ENCODE measurements at places on chromosomes 5 and 9. TPM values are rescaled to one million over a fixed set of nuclear protein-coding genes. Genes with fewer than 3 reads are reported as not detected.

DNA sequence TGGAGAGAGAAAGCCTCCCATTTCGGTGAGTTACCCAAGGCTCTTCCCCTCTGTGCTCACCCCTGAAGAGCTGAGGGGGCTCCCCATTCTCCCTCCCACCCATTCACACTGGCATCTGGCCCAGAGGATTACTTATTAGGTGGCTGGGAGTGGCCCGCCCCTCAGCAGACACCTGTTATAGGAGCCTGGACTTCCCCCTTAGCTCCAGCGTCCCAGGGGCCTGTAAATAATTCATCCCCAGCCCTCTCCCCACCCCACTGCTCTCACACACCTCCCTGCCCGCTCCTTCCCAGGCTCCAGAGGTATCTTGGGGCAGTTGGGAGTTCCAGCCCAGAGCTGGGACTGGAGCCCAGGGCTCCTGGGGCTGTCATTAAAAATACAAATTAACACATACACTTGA lies 11.6 kb upstream of the SLC6A7 start:
- DNase-seq: no peak

DNA sequence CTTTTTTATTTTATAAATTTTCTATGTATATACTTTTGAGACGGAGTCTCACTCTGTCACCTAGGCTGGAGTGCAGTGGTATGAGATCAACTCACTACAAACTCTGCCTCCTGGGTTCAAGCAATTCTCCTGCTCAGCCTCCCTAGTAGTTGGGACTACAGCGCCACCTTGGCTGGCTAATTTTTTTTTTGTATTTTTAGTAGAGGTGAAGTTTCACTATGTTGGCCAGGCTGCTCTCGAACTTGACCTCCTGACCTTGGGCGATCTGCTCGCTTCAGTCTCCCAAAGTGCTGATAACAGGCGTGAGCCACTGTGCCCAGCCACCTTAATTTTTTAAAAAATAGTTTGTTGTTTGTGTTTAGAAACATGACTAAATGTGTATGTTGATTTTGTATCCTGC lies 76.6 kb downstream of the FBXO4 start:
- no peak for DNase-seq

Gene PCDHB11
- total RNA-seq: 4.7 TPM

GRCh38 chr9:18472841-18473251 lies 1.1 kb upstream of the ADAMTSL1 start:
- DNase-seq: no peak

DNA sequence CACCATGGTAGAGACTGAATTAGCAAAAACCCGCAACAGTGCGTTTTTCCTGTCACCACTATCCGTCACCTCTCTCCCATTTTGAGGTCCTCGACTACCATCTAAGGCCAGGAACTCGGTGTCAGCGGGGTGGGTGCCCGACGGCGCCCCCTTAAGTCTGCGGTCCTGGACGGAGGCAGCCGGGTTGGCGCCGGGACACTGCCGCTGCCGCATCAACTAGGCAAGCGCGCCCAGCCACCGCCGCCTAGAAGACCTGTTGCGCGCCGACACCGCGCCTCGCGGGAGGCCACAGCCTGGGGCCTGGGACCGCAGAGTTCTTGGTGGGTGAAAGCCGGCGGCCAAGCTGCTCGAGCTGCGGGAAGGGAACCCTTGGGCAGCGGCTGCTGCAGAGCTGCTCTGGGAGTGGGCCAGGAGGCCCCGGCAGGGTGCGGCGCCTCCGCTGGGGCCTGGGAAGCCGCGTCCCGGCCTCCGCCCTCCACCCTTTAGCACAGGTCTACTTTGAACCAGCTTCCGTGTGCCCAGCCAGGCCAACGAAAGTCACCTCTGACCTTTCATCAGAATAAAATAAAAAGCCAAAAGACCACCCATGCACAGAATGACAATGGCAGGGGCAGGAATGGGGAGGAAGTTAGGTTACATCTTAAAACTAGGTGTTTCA lies 3.5 kb downstream of the FOXB2 start:
- DNase-seq: no peak

Gene C9
- not detected for total RNA-seq

Gene IL3
- total RNA-seq: not detected

DNA sequence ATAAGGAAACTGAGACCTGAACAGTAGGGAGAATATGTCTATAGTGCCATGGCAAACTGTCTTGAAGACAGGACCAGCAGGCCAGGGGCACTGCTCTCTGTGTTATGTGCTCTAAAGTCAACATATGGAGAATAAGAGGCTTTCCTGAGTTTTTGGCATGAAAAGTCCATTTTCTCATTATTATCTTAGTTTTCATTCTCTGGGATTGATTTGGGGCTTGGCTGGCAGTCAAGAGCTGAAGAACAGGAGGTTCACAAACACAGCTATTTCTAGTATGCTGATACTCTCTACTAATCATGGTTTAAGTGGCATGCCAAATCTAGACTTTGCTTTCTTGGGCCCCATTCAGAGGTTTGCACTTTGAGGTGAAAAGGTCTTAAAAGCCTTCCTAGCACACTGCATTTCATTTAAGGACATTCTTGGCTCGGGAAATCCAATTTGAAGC lies 404.4 kb downstream of the ZNF608 start:
- no peak for DNase-seq

- DNase-seq: no peak
These were observed 54.0 kb downstream of the PAPPA start for GRCh38 chr9:116207371-116208111.

DNA sequence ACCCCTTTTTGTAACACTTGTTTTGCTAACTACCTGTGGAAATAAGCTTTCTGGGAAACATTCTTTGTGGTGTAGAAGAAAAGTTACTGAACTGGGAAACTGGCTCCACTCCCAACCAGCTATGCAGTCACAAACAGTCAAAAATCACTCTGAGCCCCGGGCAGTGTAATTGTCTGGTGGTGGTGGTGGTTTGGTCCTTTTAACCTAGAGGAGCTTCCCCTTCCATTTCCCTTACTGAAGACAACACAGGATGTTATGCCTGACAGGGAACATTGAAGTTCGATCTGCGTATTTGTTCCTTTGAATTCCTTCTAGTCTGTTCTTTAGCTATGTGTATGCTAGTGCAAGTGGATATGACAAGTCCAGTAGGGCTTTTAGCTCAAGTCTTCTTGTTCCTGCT lies 56.8 kb upstream of the TBCA start:
- DNase-seq: no peak

DNA sequence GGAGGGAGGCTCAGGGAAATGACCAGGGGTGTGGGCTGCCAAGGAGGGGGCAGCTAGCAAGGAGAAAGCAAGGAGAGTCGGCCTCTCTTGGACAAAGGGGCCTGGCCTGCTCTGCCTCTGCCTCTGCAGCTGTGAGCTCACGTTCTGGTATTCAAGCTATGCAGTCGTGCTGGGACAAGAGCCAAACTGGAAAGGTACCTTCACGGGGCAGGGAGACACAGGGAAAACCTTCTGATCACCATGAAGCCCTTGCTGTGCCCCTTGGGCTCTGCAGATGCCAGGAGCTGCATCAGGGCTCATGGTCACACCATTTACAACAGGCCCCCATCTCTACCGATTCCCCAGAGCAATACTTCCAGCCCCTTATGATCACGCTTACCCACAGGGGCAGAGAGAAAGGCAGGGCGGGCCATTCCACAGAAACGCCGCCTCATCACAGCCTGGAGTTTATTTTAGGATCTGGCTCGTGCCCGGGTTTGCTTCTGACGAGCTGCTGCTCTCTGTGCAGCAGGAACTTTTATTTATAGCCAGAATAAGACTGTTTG lies 63.2 kb downstream of the PRRT1B start:
- DNase-seq: no peak

Gene ANXA1
- total RNA-seq: 3.1 TPM

- no peak for DNase-seq
These were observed 30.4 kb downstream of the DUSP1 start for GRCh38 chr5:172740428-172741205.

GRCh38 chr5:172235132-172235780 lies 41.3 kb downstream of the EFCAB9 start:
- DNase-seq: no peak

DNA sequence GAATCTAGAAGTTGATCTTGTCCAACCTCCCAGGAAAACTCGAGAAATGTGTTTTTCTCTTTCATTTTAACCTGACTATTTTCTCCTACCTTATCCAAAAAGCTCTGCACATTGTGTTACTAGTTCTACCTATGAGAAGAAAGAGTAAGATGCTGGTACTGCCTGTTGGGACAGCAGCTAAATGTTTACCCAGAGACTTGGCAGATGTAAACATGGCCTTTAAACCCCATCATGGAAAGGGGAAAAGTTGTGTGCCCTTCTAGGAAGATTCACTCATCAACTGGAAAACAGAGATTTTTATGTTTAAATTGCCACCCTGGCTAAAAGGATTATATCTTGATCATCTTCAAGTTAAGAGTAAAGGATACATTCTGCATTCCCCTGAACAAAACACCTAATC lies 3.5 kb downstream of the ARL15 start:
- no peak for DNase-seq

GRCh38 chr9:3386753-3387152 lies 139.0 kb downstream of the RFX3 start:
- DNase-seq: no peak

DNA sequence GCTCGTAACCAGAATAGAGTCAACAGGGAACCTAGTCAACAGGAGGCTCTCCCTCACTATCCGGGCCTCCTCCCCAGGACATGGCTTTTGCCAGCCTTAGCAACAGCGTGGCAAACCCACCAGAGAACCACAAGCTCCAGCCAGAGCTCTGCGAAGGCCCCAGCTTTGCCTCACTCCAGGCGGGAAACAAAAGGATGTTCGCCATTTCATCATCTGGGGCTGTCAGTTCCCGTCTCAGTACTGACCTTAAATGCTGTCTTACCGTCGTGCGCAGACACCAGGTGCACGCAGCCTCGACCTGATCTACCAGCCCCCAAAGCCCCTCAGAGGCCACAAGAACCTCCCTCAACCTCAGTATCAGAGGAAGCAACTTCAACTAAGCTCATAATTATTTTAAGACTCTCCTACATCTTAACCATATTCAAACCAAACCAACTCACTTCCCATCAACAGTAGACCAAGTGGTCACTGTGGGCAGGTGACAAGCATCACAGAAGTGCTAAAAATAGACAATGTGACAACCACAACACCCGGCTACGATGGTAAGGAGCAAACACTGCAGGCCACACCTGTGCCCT lies 71.4 kb downstream of the SEMA4D start:
- DNase-seq: no peak

DNA sequence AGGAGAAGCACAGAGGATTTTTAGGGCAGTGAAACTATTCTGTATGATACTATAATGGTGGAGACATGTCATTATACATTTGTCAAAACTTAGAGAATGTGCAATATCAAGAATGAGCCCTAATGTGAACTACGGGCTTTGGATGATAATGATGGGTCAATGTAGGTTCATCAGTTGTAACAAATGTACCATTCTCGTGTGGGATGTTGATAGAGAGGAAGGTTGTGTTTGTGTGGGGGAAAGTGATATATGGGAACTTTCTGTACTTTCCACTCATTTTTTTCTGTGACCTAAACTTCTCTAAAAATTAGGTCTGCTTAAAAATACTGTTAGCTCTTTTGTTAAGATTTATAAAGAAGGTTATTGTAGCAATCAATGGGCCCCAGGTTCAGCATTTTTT lies 138.9 kb downstream of the SPATA31D1 start:
- DNase-seq: no peak

- DNase-seq: no peak
These were observed 1.4 kb upstream of the THG1L start for GRCh38 chr5:157729858-157730257.

Gene SERF1B
- total RNA-seq: 65.9 TPM

GRCh38 chr9:19233344-19233743 lies 2.9 kb downstream of the DENND4C start:
- no peak for DNase-seq

DNA sequence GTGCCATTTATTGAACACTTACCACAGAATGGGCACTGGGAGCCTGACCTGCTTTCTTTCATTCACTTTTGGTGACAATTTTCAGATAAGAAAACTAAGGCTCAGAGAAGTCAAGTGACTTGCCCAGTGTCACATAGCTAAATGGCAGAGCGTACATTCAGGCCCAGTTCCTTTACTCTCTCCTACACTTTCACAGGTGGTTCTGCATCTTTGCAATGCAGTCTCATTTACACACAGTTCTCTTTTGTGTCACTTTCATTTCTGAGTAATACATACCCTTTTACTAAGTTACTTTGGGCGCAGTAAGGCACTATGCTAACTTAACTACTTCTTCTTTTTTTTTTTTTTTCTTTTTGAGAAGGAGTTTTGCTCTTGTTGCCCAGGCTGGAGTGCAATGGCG lies 8.3 kb downstream of the NFIL3 start:
- no peak for DNase-seq

GRCh38 chr9:78248635-78249034 lies 12.8 kb downstream of the CEP78 start:
- no peak for DNase-seq

DNA sequence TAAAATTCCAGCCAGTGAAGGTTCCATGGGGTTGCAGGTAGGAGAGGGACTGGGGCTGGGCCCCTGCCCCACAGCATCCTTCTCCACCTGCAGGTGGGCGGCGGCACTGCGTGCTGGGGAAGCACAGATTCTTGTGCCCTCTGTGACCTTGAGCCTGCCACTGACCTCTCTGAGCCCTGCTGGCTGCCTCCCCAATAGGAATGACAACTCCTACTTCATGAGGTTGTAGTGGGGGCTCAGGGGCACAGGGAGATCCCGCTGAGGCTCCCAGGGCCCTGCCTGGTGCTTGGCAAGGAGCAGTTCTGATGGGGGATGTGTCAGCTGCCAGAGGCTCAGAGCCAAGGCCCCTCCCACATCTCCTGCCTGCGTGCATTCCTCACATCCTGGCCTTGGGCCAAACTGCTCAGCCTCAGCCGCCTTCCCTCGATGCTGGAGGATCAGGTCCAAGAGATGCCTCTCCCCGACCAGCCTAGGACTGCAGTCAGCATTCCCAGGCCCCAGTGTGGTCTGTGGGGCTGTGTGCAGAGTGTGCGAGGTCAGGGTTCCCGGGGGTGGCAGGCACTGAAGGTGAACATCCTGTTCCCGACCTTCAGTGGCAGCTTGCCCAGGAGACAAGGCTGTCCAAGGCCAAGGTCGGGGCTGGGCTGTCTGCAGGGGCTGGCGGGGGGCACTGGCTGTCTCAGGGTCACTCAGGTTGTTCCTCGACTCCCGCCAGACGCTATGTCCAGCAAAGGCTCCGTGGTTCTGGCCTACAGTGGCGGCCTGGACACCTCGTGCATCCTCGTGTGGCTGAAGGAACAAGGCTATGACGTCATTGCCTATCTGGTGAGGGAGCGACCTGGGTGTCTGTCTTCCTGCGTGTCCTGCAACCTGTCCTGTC lies 7.0 kb downstream of the ASS1 start:
- DNase-seq: no peak

DNA sequence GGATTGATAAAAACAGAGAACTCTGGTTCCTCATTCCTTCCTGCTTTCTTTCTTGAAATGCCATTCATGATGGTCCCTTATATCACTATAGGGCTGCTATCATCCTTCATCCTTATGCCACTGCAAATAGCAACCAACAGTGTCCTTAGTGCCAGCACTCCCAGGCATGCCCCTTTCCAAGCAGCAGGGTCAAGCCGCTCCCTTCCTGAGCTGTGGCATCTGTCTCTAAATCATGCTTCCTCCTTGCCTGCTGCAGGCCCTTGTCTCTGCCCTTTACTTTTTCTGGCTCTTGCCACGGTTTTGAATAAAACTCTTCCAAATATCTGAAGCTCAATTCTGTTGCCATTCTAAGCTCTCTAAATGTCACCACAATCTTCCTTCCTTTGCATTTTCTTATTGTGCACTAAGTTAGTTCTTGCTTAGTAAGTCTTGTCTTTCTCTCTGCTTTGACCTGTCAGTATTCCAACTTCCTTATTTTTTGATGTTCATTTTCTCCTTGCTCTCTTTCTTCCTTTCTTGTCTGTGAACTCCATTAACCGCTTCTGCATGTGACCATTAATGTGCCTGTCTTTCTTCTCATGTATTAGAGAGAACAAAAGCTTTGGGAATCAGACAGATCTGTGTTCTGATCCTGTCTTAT lies 19.9 kb downstream of the TLR4 start:
- DNase-seq: no peak

GRCh38 chr9:112341730-112342129 lies 8.3 kb upstream of the PTBP3 start:
- no peak for DNase-seq
